Right renal pelvis (tissue), 4 donors: ENCODE measurements at places on chromosomes 13 and 19. TPM values are rescaled to one million over a fixed set of nuclear protein-coding genes. Genes with fewer than 3 reads are reported as not detected.

MCOLN1 gene
- polyA plus RNA-seq: 15.3 TPM

- no peak for DNase-seq
Observed at GRCh38 chr19:40367577-40368434, 19.3 kb downstream of the PLD3 start.

DNA sequence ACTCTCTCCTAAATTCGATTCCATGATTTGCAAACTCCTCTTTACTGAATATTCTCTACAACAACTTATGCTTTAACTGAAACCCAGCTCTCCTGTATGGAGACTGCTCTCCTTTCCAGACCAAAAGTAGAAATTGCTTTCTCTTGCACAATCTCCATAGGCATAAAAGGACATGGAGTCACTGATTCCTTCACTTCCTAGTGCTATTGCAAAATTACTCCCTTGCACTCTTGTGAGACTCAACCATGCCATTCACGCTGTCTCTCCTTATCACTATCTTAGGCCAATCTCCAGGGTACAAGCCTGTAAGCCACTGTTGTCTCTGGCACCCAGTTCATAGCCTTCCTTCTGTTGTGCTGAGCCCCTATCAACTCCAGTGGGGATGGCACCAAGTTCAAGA is 30.6 kb downstream of the SERPINE3 start:
- no peak for DNase-seq

- no peak for DNase-seq
Observed at GRCh38 chr13:91053318-91054065, 294.0 kb upstream of the MIR17HG start.

DNA sequence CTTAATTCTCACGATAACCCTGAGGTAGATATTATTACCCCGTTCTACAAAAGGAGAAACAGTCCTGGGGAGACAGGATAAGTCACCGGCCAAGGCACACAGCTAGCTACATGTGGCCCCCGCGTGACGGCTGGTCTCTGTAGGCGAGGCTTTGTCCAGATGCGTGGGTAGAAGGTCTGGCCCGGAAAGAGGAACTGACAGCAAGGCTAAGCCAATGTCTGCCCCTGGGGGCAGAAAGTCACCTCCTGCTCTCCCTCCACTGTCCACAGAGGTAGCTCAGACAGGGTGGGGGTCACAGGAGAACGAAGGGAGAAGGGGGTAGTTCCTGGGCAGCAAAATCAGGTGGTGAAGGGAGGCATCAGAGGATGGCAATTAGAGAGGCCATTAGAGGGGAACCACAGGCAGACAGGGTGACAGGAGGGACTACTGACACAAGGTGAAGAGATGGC is 1.8 kb downstream of the APOC4 start:
- DNase-seq: no peak

DNA sequence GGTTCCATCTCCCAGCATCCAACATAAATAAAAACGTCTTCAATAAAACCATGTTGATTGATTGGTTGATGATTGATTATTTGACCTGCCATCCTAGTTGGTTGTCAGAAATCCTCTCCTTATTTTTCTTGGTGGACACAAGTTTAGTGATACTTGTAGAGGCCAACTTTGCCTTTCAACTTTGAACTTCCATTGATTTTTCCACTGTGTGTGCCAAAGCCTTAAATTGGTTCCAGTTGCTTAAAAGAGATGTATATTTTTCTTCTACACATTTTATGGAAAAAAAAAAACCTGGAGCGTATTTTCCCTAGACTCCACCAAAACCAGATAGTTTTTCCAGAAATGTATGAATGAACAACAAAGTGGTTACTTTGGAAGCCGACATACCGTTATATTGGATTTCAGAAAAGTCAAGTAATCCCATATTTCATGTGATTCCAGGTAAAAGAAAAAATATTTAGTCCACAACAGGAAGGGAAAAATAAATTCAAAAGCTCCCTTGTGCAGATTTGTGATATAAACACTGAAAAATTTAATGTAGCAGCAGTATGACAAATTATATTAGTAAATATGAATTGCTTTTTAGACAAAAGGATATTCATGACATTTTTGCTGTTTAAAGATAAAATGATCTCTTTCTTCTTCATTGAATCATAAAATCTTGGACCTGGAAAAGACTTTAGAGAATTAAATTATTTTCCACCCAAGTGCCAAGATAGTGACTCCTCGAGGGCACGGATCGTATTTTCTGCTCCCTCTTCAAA is 85.2 kb downstream of the MBNL2 start:
- DNase-seq: no peak

C19orf67 gene
- not detected for polyA plus RNA-seq

DNA sequence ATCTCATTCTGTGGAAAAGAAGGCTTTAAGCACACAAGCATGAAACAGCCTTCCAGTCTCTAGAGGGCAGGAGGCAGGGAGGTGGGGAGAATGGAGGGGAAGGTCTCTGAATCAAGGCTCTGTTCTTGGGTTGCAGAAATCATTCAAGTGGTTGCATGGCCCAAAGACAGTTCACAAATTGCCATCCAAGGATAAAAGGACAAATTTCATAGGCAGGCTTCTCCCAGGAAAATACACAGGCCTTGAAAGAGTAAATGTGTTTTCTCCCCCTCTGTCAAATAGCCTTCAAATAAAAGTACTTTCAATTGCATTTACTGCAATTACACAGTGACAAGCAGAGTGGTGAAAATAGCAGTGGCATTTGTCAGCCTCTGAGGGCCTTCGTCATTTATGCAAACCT is 450.8 kb downstream of the DCT start:
- no peak for DNase-seq

CD22 gene
- polyA plus RNA-seq: 6.6 TPM

CEACAM5 gene
- polyA plus RNA-seq: 0.07 TPM

DNA sequence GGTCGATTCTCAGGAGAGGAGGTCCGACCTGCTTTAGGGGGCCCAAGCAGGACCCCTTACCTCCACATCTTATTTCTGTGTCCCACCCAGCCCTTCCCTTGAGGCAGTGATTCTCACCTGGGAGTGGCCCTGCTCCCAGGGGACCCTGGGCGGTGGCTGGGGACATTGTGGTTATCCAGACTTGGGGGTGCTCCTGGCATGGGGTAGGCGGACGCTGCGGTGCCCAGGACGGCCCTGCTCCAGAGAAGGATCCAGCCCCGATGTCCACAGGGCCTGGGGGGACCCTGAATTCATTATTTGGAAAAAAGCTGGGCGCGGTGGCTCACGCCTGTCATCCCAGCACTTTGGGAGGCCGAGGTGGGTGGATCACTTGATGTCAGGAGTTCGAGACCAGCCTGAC is 84.4 kb downstream of the GADD45B start:
- no peak for DNase-seq

- DNase-seq: no peak
Observed at GRCh38 chr13:66673401-66673800, 556.7 kb downstream of the PCDH9 start.

DNA sequence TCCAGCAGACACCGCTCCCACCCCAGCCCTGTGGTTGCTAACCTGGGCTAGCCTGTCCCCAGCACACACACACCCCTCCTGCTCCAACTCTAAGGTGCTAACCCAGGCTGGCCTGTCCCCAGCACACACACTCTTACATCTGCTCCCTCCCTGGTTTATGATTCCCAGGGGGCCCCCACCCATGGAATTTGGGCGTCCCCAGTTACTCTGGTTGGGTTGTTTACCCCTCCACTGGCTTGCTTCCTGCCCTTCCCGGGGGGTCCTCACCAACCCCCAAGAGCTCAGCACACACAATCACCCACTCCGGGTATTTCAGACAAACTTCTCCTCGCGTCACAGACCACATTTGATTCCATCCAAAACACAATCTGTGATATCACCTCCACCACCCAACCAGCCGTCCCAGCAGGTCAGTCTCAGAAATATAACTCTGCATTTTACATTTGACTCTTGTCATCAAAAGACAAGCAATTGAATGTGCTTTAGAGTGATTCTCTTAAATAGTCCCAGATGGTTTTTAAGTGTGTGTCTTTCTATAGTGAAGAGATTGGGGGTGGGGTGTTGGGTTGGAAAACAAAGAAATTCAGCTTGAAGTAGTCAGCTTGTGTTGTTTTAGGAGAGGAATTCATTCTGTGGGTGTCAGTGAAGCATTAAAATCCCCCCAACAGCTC is 20.1 kb downstream of the COL4A2 start:
- no peak for DNase-seq
